ENCODE measurements at places on chromosomes 6 and 20.
A peak's percentile ranks its signal among the peaks of the same experiment; 100 is the strongest.

DNA sequence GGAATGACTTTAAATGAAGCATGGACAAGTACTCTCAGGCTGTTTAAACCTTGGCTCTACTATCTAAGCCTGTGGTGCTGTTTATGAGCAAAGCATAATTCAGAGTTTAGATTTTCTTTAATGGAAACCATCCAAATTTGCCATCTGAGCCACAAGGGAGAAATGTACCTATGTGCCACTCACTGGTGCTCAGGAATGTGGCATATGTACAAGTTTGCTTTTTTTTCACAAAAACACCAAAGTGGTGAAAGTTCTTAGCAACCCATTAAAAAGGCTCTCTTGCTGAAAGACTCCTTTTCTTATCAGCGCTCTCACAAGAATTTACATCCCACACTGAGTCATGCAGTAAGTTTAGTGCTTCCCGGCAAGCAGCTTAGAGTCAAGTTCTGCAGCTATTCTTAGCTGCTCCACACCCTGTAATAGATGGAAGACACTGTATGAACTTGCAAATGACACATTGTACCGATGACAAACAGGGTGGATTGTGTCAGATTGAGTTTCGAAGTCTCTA lies 57.3 kb upstream of the MLIP start:
- DNase-seq = no peak

DNA sequence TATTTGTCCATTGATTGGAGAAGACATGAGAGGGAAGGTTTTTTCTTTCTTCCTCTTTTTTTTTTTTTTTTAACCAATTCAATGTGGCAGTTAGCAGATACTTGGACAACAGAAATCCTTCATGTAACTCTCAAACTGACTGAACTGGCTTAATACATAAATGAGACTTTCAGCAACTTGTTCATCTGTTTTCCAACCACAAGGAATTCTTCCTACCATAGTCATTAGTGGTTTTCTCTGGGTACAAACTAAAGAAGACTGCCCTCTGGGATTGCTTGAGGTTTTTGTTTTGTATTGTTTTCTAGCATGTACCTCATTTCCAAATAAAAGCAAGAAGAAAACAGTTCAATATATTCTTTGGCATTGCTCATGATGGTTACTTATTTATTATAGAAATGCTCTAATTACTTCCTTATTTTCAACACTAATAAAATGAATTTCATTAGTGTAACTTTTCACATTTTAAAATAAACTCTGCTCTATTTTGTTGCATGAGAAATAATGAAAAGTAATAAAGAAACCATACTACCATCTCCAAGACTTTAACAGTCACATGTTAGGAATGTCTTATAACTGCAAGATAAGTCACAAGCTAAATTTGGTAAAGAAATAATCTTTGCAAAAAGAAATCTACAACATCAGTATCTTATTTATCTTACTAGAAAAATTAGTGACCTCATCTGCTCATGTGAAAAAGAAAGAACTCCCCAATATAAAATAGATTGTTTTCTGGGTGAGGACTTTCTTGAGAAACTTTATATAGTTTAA lies 52.0 kb downstream of the ME1 start:
- no peak for DNase-seq

GRCh38 chr20:44196271-44196670 lies 9.3 kb upstream of the JPH2 start:
- DNase-seq = no peak

DNA sequence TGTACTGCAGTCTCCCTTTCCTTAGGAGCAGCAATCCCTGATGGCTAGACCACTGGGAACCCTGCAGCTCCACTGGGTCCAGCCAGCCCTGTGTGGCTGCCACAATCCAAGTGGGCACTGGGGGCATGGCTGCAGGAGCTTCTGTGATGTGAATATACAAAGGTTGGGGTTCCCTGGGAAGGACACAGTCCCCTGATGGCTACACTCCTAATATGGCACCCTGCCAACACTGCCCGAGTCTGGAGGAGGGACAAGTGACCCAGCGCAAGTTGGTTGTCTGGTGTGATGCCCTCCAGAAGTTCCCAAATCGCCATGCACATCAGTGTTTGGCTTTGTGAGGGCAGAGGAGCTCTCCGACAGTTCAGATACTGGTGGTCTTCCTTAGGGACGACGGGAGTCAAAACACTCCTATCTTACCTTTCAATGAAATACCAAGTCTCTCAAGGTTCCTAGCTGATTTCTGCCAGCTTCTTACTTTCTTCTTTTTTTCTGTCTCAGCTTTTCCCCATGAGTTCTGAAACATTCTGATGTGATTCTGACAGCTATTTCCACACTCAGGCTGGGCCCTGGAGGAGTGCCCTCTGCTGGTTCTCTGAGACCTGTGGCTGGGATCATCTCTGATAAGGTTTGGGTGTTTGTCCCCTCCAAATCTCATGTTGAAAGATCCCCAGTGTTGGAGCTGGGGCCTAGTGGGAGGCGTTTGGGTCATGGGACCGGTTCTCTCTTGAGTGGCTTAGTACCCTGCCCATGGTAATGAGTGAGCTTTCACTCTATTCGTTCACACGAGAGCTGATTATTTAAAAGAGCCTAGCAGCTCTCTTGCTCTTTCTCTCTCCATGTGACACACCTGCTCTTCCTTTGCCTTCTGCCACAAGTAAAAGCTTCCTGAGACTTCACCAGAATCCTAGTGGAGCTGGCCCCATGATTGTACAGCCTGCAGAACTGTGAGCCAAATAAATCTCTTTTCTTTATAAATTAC lies 15.5 kb upstream of the ZFP57 start:
- no peak for DNase-seq

- DNase-seq = no peak
Measured at GRCh38 chr6:19713411-19713810, 123.8 kb upstream of the ID4 start.

DNA sequence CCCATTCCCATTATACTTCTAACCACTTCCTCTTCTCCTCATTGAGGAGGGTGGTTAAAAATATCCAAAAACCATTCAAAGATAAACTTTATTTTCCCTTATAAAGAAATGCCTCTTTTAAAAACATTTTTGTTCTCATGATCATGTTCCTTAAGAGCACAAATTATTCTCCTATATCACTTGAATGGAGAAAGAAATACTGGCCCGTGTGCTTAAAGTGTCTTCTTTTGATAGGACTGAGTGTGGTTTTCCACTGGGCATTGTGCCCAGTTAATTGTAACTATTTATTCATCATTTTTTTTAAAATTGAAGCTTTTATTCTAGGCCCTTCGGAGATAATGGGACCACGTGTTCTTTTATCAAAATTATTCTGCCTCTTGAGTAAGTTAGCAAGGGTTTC lies 871.5 kb downstream of the QKI start:
- DNase-seq = no peak

DNA sequence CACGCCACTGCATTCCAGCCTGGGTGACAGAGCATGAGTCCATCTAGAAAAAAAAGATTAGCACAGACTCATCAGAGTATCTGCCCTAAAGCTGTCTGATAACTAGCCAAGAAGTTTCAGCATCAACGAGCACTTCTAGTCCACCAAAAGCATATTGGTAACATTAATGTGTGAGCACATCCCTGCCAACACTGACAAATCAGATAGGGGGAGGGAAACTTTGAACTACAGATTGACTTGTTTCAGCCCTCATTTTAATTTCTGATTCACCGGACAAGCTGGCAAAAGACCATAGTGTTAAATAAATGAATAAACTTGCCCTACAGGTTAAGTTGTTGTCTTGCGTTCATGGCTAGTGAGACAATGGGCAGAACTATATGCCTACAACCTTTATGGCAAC lies 7.7 kb upstream of the SEC63 start:
- DNase-seq = no peak

DNA sequence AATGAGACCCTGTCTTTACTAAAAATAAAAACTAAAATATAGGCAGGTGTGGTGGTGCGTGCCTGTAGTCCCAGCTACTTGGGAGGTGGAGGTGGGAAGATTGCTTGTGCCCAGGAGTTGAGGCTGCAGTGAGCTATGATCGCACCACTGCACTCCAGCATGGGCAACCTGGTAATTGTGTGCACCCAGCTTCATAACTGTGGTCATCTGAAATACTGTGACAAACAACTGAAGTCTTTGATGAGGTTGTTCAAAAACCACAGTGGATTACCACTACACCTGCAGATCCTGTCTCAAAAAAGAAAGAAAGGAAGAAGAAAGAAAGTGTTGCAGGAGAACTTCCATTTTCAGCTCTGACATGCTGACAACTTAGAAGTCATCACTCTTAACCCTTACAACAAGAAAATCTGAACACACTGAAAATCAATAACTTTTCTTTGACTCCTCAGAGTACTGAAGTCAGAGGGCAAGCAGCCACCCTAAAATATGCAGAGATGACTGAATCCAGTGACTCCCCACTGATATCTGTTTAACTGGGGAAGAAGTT lies 13.8 kb upstream of the ZBP1 start:
- DNase-seq = peak; percentile 54

DNA sequence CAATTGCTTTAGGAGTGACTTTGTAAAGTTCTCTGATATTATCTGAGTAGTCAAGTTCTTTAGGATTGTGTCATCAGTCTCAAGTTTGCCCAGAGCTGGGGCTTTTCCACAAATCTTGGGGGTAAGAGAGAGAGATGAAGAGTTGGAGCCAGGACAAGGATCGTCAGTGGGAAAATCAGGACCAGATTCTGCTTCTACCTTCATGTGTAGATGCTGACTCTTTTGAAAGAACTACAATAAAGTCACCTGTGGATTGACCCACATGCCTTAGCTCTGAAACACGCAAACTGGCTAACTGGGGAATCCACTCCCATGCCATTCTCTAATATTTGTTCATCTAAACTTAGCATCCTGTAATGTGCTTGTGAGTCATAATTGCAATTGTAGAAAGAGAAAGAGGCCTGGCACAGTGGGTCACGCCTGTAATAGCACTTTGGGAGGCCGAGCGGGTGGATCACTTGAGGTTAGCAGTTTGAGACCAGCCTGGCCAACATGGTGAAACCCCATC lies 15.6 kb upstream of the BICRAL start:
- no peak for DNase-seq

DNA sequence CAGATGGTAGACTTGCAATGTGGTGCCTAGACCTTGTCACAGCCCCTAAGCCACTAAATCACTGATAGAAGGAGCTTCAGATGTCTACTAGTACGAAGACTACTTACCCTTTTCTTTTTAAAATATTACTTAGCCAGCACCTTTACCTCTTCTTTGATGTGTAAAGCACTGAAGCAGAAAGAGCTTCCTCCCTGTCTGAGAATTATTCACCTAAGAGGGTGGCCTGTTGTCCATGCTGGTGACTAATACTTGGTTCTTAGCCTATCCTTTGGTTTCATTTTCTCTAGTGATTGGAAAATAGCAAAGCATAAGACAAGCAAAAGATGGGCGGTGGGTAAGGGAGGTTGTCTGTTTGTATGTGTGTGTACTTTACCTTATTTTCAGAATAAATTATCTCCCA lies 794.6 kb downstream of the TFAP2A start:
- no peak for DNase-seq

GRCh38 chr20:50153153-50153499 lies 397 bp downstream of the PEDS1 start:
- DNase-seq = no peak

DNA sequence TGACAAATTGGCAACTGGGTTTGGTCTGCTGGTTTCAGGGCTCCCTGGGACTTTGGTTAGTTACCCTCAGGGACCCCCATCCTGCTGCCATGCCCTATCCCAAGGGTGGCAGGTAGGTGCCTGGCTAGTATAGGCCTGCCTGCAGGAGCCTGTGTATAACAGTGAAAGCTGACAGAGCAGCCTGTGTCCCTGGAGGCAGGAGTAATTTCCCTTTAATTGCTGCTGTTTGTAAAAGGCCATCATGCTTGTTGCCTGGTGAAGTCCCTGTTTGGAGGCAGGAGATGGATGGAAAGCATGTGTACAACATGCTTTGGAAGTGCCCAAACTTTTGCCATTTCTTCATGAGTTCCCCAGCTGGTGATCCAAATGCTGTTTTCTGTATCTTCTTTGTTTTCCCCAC lies 30.1 kb downstream of the CMTR1 start:
- no peak for DNase-seq

DNA sequence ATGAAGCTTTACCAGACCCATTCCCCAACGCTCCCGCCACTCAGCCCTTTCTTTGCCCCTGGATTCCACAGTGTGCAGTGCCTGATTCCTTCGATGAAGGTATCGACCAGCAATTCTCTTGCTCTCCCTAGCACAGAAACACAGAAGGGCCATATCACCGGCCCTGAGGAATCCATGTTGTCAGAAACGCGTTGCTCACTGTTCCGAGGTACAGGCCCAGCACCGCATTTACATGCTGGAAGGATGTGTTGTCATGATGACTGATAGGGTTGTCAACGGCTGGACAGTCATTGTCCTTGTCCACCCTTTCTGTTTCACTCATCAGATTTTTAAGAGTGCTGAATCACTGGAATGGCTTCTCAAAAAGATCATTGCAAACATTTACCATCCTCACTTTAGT lies 57.2 kb upstream of the GPR6 start:
- no peak for DNase-seq

- no peak for DNase-seq
Measured at GRCh38 chr6:52749556-52750152, 13.6 kb downstream of the GSTA2 start.

DNA sequence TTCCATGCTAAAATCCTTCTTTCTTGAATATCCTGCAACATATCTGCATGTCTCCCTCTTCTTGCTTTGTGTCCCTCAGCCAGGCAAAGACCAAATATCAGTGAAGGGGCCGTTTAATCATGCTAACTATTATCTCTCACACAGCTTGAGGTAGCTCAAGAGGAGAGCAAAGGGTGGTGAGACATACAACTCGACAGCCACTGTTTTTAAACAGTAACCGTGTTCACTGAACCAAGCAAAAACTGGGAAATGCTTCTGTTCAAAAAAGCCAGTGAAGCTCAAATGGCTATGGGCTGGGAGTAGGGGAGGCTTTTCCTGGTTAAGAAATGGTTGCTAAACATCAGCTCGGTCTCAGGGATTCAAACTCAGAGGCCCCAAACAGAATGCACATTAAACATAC lies 83.4 kb downstream of the MAP7 start:
- DNase-seq = no peak

DNA sequence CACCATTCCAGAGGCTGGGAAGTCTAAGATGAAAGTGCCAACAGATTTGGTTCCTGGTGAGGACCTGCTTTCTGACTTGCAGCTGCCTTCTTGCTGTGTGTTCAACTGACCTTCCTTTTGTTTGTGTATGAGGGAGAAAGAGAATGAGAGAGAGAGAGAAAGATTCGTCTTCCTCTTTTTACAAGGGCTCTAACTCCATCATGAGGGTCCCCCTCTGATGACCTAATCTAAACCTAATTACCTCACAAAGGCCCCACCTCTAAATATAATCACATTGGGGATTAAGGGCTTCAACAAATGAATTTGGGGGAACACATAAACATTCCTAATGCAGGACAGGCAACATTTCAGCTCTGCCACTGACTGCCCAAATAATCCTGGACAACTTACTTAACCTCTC lies 130.7 kb downstream of the PLCB1 start:
- DNase-seq = no peak

DNA sequence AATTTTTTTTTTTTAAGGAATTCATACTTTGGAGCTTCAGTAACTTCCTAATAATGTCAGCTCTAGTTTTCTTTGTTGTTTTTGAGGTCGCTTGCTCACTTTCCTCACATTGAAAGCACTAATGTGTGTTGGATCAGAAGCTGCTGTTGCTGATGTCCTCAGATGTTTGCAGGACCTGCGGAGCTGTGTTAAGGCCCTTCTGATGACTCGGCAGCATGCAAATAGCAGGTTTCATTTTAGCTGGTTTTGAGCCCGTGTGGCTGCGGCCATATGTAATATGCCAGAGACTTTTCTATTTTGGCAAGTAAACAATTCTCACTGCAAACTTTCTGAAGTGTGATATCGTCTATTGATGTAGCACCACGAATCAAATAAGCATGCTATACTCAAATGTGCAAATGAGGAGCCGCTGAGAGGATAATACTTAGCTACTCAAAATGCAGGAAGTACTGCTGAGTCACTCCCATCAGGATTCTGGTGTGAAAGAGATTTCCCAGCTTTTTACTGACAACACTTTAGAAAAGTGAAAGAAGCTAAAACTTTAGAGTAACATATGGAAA lies 187.8 kb downstream of the SASH1 start:
- no peak for DNase-seq

Measured in CD4-positive, alpha-beta T cell treated with Interleukin-12 subunit alpha and Interleukin-12 subunit beta, for 1 hour (primary cell).